ENCODE measurements at places on chromosomes 16 and 17.

DNA sequence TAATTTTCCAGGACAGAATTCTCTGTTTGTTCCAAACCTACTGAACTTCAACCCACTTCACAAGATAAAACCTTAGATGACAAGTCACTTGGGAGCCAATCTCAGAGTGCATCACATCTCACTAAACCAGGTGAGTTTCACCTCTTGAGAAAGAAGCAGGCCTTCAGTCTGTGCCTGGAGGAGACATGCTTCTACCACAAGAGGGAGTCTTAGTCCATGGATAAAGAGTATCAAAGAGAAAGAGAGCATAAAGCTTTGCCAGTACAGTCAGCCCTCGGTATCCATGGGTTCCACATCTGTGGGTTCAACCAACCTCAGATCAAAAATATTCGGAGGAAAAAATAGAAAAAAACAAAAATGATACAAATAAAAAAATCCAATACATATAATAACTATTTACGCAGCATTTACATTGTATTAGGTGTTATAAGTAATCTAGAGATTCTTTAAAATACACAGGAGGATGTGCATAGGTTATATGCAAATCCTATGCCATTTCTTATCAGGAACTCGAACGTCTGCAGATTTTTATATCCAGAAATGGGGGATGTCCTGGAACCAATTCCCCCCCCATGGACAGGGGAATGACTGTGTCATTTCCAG lies 37.7 kb downstream of the DUSP14 start:
- DNase-seq = no peak

DNA sequence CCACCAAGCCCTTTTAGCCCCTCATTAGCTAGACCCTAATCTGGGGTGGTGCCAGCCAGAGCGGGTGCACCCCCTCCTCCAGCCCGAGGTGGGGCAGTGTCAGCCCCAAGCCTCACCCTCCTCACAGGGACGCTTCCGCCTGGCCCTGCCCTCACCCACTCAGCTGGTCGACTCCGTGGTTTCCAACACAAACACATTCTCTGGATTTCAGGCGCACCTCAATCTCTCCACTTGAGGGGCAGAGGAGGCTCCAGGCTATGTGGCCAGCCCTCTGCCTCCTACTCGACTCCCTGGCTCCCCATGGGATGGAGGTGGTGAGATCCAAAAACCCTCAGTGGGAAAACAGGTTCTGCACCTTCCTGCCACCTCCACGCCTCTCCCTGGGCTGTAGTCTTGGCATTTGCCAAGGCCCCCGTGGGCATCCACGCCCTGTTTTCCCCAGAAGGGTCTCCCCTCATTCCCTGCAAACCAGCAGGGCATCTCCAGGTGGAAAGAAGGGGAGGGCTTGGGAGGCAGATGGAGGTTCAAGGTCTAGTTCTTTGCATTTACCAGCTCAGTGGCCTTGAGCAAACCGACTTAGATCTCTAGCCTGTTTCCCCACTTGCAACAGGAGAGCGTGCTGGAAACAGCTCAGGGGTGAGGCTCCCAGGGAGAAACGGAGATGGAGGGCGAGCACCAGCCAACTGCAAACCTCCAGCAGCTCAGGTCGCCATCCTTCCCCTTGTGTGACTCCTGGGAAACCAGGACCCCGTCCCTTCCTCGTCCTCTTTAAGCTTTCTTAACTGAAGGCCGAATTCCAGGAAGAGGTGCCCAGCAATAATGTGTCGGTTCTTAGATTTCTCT lies 1.7 kb downstream of the EMP2 start:
- DNase-seq = no peak

- DNase-seq = no peak
Observed at GRCh38 chr17:43439041-43439440, 40.2 kb downstream of the ARL4D start.

DNA sequence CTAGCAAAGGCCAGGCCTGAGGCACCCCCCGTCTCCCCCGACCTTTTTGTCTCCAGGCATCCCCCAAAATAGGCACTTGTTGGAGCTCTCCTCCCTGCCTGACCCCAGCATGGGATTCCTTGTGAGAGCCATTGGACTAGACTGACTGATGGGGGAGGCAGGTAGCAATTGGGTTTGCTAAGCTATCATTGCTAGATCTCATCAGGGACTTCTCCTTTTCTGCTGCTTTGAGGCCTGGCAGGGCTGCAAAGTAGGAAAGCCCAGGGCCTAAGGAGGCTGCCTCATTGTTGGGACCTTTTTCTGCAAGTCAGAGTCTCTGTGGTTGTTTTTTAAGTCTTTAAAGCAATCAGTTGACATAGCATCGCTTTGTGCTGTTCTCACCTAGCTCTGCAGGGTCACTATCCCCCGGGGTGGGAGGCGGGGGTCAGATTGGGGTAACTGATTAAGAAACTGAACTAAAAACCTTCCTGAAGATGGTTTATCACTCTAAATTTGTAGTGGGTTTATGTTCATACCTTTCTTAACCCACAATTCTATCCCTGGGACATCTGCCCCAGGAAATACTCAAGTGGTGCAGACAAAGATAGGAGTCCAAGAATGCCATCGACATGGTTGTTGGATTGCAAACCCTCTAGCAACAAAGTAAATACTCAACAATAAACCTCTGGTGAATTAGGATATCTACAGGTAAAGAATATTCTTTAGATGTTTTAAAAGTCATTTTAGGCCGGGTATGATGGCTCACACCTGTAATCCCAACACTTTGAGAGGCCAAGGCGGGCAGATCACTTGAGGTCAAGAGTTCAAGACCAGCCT lies 28.0 kb downstream of the LLGL2 start:
- no peak for DNase-seq

All from HS-27A (cell line).